ENCODE measurements at places on chromosomes 7 and 10.

GRCh38 chr10:48336978-48337599 lies 30.6 kb downstream of the MAPK8 start:
- DNase-seq: no peak

DNA sequence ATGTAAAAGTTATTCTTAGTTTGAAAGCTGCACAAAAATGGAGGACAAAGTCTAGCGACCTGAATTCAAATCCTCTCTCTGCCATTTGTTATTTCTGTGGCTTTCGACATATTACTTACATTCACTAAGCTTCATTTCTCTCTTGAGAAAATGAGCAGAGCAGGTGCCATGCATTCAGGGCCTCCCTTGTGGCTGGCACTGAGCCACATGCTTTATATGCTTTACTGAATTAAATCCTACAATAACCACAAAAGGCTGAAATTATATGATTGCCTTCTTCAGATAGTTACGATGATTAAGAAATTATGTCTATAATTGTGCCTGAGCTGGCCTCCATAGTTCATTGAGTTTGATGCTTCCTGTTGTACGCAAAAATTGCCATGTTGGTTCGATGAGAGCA lies 98.7 kb downstream of the NPSR1 start:
- no peak for DNase-seq

DNA sequence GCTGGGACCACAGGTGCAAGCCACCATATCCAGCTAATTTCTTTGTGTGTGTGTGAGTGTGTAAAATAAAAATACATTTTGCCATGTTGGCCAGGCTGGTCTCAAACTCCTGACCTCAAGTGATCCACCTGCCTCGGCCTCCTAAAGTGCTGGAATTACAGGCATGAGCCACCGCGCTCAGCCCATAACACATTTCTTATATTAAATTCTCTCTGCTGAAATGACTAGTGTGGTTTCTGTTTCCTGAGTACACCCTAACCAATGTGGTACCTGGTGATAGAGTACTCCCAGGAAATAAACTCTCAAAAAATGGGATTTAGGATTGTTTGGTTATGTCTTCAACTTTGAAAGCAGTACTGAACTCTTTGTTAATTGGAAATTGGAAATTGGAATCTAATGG lies 19.4 kb upstream of the FHIP2A start:
- DNase-seq: no peak

GRCh38 chr7:124752310-124752709 lies 13.3 kb downstream of the GPR37 start:
- DNase-seq: no peak

GRCh38 chr7:111760043-111760442 lies 197.8 kb upstream of the IMMP2L start:
- DNase-seq: no peak

DNA sequence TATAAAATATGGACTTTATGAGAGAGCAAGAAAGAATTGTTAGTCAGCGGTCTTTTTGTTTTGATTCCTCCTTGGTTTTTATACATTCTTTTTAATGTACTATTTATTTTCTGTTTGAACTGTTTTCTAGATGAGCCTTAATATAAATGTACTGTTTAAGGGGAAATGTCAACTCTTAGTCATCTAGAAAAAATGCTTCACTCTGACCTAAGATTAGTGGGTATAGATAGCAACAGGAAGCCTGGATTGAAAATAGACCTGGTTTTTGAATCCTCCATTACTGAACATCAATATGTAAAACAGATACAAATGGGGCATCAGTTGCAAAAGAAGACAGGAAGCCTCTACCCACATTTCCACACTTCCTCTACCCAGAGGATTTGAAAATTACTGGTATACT lies 87.8 kb downstream of the CHRM2 start:
- DNase-seq: no peak

DNA sequence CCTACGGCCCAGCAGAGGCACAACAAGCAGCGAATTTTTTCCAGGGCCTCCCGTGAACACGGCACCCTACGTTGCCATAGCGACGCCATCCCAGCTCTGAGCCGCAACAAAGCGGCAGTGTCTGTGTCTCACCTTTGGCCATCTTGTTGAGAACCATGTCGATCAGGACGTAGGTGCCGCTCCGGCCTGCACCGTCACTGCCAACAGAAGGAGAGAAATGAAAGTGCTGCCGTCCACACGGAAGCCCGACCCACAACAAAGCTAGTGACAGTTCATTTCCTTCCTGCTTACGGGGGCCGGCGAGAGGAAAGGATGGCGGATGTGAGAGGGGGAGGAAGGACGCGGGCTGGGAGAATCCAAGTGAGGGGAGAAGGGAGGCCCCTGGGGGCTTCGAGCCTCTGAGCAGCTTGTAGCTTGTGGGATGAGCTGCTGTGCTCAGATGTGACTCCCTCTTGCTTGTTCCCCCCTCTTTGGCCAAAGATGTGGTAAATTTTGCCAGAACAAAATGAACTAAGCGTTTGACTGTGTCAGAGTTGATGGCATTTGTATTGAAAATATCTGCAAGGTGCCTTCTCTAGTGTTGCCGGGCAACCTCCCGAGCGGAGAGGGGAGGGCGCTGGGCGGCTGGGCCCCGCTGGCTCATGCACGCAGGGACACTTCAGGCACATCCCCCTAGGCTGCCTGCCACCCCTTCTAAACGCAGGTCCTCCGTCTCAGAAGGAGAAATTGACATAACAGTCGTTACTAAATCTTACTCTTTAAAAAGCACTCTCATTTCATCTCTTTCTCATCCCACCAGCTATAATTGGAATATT lies 232.2 kb downstream of the DNAJB6 start:
- DNase-seq: no peak

DNA sequence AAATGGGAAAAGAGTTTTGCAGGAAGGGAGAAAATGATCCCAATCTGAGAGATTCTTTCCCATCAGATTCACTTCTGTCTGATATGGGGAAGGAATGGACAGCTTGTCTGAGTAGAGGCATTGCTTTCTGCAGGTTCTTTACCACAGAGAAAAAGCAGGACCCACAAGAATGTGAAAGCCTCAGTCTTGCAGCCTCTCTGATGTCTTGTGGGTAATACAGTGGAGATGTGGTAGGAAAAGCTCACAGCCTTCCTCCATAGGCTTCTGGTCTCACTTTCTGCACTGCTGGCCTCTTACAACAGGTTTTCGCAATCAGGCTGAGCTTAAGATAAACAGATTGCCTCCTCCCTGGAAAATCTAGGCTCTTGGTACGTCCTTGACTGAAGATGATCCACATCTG lies 551 bp downstream of the IFIT1 start:
- no peak for DNase-seq

- no peak for DNase-seq
Observed at GRCh38 chr10:59303018-59303417, 59.3 kb downstream of the FAM13C start.

DNA sequence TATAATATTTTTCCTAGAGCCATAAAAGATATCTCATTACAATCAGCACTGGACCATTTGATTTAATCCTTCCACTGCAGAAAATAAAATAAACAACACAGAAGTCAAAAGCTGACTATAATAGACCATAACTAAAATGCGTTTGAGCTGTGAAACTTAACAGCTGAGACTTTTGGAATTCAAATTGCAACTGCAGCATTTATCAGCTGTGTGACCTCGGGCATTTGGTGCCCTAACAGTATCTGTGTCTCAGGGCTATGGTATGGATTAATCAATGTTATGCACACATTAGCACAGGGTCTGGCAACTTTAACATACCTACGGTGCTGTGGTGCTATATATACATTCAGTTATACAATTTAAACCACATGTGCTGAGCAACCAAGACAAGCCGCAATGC lies 160.1 kb downstream of the COL28A1 start:
- no peak for DNase-seq

GRCh38 chr7:72337390-72338167 lies 74.6 kb downstream of the CALN1 start:
- peak; percentile 21 for DNase-seq

- DNase-seq: no peak
Observed at GRCh38 chr7:39582536-39582935, 16.3 kb downstream of the YAE1 start.

- DNase-seq: no peak
Observed at GRCh38 chr7:148581624-148582023, 8.9 kb upstream of the C7orf33 start.

DNA sequence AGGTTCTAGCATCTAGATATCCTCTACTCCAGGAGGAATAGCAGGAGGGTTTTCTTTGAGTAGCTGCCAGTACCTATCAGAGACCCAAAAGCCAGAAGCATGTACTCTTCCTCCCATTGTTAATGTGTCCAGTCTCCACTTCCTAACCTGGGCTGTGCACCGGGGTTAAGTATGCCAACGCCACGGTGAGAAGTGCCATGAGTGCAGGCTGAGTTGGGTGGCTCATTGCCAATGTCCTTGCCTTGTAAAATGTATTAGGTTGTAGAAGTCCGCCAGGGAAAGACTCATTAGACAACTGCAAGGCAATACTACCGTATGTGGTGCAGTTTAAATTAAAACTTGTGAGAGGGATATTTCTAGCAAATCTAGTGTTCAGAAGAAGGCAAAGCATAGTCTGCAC lies 55.0 kb upstream of the PRR15 start:
- DNase-seq: no peak

- no peak for DNase-seq
Observed at GRCh38 chr10:47295411-47295810, 4.6 kb upstream of the GDF10 start.

- peak; percentile 93 for DNase-seq
Observed at GRCh38 chr7:1086588-1087464, 1.1 kb upstream of the GPER1 start.

DNA sequence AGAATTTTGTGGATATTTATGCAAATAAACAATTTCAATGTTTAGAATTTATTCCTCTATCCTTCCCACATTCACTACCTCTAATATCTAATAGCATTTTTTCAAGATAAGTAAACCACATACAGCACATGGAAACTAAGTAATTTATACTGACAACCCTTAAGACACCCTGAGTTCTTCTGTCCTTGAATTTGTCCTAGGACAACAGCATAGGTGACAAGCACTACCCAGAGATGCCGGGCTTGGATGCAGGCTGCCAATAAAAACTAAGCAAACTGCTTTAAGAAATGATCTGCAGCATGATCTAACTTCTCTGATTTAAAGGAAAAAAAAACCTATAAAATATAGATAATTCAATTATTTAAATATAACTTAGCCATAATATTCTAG lies 22.7 kb downstream of the NT5C3A start:
- DNase-seq: no peak

DNA sequence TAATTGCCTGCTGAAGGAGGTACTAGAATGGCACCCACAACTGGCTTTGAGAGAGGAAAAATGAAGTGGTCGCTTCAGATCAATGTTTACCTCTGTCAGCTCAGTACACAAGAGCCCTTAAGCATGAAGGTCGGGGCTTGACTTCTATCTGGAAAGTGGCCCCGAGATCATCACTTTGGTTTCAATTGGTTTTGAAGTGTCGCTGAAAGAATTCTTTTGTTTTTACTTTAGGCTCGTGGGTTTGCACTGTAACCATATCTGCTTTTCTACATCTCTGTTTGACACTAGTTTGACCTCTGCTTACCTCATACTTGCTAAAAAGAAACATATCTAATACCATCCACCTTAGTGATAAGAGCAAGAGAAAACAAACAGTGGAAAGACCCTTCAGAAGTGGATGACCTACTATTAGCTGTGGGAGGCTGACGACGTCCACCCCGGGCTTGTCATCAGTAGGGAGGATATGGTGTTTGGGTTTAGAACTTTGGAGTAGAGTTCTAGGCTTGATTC lies 361.8 kb downstream of the GATA3 start:
- no peak for DNase-seq

- no peak for DNase-seq
Observed at GRCh38 chr7:92644406-92645113, 54.4 kb upstream of the FAM133B start.
